CD14-positive monocyte (primary cell): ENCODE measurements at places on chromosomes 2 and 18.

GRCh38 chr2:134087371-134087921 lies 166.4 kb upstream of the MGAT5 start:
- DNase-seq = no peak

GRCh38 chr2:118834440-118834810 lies 13.0 kb downstream of the EN1 start:
- no peak for DNase-seq

DNA sequence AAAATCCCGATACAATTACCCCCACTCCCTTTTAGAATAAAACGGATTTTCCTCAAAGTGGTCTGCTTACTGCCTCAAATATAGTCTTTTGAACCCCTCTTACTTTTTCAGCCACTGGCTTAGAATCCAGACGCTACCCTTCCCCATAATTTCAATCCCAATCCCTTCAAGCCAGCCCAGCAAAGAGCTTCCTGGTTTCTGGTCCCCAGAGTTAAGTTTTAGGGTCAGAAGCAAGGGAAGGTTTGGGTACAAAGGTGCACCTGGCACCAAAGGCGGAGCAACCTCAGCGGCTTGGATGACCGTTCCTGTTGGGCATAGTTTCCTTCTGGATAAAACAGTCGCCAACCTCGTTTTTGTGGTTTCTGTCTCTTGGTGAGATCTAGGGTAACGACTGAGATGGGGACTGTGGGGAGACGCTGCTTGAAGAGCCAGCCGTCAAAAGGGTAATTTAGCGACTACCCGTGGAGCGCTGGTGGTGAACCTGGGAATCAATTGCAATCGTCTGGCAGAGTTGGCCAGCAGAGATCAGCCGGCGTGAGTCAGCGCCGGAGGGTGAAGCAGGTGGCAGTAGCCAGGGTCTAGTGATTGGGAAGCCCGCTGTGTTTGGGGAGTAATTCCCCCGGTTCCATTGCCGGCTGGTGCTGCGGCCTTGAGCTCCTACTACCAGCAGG lies 1.6 kb downstream of the FEV start:
- DNase-seq = no peak

- no peak for DNase-seq
Measured at GRCh38 chr2:172856606-172857005, 121.0 kb downstream of the RAPGEF4 start.

DNA sequence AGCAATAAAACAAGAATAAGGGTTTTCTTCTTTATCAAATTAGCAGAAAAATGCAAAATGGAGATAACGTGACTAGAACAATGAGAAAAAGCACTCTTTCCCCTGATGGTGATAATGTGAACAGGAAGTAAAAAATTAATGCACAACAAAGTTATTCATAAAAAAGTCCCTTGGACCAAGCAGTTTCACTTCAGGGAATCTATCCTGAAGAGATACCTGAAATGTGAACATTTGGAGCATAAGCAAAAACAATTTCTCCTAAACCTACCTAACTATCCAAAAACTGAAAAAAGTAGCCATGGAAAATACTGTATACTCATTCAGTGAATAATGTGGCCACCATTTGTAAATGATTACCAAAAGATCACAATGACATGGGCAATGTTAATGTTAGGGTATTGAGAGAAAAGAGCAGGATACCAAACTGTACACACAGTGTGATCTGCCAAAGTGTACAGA lies 48.7 kb downstream of the TRIP12 start:
- DNase-seq = no peak

DNA sequence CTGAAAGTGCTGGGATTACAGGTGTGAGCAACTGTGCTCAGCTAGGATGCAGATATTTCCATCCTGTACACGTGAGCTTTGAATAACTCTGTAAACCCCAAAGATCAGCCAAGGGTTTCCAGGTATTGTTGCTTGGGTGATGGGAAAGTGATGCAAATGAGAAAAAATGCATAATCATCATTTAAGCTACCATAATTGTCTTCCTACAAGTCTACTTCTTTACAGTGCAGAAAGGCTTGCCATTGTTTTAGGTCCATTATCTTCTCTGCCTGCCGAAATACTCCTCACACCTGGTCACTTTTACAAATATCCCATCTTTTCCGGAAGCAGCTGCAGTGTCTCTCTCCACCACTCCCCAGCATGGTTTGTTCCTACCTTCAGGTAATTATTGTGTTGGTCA lies 259.8 kb upstream of the CCDC68 start:
- DNase-seq = no peak

DNA sequence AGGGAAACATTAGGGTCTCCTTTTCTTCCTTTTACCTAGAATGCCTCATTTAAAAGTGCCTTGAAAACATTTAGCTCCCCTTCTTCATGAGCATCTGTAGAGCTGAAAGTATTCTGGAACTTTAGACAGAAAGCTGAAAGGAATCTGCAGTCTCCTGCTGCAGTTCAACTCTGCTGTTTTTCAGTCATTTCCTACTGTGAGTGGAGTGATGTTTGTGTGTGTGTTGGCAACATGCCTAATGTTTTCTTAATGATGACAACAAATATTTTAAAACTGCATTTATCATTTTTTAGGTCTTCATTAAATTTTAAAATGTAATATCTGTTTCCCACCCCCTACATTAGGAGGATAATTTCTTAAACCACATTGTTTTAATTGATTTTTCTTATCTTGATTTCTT lies 66.6 kb downstream of the TWSG1 start:
- DNase-seq = no peak

GRCh38 chr2:59693231-59693959 lies 860.1 kb downstream of the BCL11A start:
- DNase-seq = no peak

GRCh38 chr2:42009657-42010580 lies 37.9 kb upstream of the PKDCC start:
- no peak for DNase-seq

DNA sequence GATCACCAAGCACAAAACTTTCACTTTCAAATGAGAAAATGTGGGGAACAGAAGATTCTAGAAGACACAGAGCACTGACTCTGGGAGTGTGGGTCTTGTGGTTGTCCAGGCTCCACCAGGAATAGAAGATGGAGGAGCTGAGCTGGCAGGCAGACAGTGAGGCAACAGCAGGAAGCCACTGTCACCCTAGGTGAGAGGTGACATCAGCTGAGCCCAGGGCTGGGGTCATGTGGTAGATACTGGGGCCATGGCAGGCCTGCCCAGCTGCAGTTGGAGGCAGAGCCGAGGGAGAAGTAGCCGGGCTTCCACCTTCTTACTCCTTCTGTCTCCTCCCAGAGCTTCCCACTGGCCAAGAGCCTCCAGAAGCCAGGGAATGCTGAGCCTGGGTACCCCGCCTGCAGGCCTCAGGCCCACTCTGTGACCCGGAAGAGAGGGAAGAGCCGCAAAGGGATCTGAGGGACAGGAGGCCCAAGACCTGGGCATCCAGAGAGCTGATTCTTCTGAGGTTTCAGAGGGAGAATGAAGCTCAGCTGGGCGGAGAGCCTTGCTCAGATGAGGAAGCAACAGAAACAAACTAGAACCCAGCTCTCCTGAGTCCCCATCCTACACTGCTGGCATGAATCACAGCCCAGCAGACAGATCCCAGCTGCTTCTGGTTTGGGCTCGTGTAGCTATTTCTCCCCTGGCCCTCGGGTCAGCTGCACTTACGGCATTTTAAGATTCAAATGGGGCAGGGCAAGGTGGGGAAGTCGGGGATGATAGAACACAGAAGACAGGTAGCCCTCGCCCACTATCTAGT lies 39.8 kb upstream of the ASAP2 start:
- DNase-seq = peak; percentile 33

DNA sequence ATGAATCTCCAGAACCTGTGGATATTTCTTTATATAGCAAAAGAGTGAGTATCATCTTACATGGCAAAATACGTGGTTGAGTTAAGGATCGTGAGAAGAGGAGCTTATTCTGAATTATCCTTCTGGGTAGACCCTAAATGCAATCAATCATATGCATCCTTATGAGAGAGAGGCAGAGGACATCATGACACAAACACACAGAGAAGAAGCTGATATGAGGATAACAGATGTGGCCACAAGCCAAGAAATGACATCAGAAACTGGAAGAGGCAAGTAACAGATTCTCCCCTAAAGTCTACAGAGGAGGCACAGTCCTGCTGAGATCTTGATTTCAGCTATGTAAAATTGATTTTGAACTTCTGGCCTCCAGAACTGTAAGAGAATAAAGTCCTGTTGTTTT lies 730.2 kb upstream of the ZNF804A start:
- DNase-seq = no peak

DNA sequence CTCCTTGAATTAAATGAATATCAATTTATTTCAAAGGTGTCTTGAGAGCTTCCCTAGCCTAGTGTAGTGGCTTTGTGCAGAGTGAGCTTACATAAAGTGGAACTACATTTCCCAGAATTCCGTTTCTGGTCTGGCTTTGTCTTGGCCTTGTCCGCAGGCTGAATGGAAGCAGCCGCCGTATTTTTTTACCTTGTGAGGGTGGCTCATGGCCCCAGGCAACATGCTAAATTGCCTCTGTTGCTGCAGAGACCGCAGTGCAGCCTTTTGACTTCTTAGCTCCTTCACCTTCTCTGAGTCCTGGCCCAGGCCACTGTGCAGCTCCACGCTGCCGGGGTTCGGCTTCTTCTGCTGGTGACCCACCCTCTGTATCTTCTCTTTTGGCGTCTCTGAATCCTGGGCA lies 114.8 kb upstream of the SLC38A11 start:
- DNase-seq = no peak

GRCh38 chr2:188495969-188496431 lies 204.3 kb downstream of the GULP1 start:
- no peak for DNase-seq

- DNase-seq = no peak
Measured at GRCh38 chr2:137262594-137262993, 497.2 kb downstream of the THSD7B start.

- DNase-seq = no peak
Measured at GRCh38 chr2:16623564-16624435, 41.8 kb downstream of the CYRIA start.

DNA sequence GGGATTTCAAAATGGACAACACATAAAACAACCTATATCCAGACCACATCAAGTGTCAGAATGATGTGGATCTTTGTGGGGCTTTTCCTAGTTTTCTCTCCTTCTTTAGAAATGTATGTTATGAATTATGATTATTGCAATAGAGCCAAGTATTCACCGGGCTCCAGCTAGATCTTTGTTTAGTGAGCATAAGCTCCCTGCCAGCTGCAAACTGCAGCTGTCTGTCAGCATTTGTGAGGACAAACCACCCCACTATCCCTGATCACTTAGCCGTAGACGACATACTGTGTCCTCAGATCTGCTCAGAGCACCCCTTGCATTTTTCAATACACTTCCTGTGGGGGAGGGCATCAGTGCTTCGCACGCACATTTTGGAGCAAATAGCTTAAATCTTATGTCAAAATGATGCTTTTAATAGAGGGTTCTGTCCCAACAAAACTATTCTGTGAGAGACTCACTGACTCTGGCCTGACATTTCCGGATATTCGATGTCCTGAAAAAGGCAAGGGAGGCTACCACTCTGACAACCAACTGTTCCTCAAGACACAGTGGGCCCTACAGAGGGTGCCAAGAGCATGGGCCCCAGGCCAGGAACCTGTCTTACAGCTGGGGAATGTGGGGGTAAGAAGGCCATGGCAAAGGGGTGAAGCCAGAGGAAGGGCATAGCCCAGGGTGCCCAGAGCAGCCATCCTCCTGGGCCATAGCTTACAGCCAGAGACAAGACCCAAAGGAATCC lies 346.0 kb downstream of the ARHGAP15 start:
- no peak for DNase-seq

DNA sequence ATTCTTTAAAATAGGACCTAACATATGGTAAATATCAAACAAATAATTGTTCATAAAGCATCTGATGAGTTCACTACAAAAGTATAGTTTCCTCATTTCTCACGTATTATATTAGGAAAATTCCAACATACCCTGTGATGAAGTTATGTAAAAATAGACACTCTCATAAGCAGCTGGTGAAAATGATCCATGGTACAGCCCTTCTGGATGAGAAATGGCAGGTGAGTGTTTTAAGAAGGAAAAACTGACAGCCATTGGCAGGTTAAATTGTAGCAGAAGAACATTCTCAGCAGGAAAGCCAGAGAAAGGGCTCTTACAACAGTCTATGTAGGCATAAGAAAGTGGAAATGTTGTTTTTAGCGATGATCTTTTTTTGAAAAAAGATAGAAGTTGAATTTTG lies 706.5 kb upstream of the FSHR start:
- no peak for DNase-seq

GRCh38 chr2:181319286-181319685 lies 137.9 kb upstream of the ITGA4 start:
- DNase-seq = no peak

- DNase-seq = no peak
Measured at GRCh38 chr2:18516112-18516511, 44.3 kb downstream of the RDH14 start.

- no peak for DNase-seq
Measured at GRCh38 chr2:152031747-152032306, 67.0 kb downstream of the CACNB4 start.

- no peak for DNase-seq
Measured at GRCh38 chr2:174158003-174158402, 90.3 kb downstream of the OLA1 start.

GRCh38 chr2:85909005-85909404 lies 20.2 kb upstream of the ST3GAL5 start:
- DNase-seq = no peak

DNA sequence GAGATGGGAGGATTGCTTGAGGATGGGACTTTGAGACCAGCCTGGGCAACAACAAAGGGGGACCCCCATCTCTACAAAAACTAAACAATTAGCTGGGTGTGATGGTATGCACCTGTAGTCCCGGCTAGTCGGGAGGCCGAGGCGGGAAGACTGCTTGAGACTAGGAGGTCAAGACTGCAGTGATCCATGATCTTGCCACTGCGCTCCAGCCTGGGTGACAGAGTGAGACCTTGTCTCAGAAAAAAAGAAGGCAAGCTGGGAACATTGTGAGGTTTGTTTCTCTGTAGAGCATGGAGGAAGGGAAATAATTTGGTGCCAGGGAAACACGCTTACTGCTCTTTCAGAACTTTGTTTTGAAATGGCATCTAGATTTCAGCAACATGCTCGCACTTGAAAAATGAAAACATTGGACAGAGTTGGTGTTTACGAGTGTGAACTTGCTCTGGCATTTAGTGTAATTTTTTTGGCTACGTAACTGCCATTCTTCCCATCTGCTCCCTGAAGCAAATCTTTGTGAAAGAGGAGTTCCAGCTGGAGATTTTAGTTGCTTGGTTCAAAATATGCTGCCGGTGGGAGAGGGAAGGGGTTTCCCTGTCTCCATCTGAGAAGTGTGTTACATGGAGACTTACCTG lies 125.6 kb upstream of the DLX2 start:
- DNase-seq = no peak

DNA sequence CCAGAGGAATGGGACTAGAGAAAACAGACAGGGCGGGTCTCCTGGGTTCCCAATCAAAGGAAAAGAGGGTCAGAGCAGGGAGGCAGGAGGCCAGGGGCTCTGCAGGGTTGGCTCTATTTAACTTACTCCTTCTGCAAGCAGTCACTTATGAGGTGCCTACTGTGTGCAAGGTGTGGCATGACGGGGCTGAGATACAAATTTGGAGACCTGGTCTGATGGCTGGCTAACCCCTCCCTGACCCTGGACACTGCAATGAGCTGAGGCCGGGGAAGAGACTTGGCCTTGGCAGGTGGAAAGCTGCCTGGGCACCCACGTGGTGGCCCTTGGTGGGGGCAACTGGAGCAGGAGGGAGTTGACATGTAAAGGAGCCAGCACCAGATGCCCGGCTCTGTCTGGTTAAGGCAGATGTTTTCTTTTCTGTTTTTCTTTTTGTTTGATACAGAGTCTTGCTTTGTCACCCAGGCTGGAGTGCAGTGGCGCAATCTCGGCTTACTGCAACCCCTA lies 148.5 kb upstream of the GATA6 start:
- no peak for DNase-seq
